ENCODE measurements at places on chromosomes 4 and X. TPM values are rescaled to one million over a fixed set of nuclear protein-coding genes. Genes with fewer than 3 reads are reported as not detected.

The SMIM10L2A gene
- not detected for polyA plus RNA-seq

The IBSP gene
- polyA plus RNA-seq = not detected

DNA sequence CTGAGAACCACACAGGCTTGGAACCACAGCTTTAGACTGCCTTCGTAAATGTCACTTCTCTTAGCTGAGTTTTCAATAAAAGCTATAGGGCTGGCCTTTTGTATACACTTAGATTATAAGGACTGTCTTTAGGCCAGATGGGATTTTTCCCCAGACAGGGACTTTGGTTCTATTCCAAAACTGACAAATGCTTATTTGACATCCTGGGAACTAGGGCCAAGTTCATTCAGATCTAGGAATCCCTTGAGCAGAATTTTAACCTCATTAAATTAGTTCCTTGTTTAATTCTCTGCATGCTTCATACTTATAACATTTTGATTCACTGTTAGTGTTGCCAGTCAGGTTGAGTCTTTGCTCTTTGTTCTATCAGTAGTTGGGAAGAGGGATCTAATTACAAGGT, 23.1 kb downstream of the ZRSR2 start:
- no peak for DNase-seq

DNA sequence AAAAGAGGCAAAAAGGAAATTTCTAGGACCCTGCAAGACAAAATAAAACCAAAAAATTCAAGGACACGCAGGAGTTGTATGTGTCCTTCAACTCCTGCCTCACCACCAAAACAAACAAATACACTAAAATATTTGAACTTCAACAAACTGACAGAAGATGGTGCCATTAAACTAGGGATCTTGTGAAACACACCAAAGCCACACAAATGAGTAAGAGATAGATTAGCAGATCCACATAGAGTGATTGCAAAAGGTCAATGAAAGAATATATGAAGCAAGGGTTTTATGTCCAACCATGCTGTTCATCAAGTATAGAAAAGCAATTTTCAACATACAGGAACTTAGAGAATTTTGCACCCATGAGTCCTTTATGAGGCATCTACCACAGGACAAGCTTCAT, 40.1 kb upstream of the SCML1 start:
- DNase-seq = peak; percentile 56

DNA sequence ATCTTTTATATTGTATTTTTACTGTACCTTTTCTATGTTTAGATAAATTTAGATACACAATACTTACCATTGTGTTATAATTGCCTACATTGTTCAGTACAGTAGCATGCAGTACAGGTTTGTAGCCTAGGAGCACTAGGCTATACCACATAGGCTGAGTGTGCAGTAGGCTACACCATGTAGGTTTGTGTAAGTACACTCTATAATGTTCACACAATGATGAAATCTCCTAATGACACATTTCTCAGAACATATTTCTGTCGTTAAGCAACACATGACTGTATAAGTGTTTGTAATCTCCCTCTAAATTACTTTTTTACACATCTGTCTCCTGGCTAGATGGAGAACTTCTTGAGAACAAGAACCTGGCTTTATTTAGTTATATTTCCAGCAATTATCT, 40.3 kb downstream of the UCHL1 start:
- DNase-seq = no peak

DNA sequence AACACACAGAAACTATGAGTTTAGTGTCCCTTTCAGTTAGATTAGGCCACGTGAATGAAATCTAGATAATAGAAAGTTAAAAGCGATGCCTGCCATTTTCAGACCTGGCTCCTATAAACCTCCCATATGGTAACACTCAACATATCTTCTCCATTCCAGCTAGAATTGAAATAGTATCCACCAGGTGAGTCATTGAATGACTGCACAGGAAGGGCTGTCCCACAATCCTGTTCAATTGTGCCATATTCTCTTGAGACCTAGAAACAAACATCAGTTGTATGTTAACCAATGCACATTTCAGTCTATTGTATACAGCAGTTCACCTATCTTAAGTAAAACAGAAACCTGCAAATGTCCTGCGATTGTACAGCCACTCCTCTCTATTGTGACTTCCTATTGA, 659.3 kb upstream of the SLIT2 start:
- DNase-seq = no peak

GRCh38 chr4:42497142-42497910, 100.0 kb downstream of the SHISA3 start:
- DNase-seq = no peak

GRCh38 chrX:68930542-68931317, 101.9 kb downstream of the EFNB1 start:
- DNase-seq = no peak

DNA sequence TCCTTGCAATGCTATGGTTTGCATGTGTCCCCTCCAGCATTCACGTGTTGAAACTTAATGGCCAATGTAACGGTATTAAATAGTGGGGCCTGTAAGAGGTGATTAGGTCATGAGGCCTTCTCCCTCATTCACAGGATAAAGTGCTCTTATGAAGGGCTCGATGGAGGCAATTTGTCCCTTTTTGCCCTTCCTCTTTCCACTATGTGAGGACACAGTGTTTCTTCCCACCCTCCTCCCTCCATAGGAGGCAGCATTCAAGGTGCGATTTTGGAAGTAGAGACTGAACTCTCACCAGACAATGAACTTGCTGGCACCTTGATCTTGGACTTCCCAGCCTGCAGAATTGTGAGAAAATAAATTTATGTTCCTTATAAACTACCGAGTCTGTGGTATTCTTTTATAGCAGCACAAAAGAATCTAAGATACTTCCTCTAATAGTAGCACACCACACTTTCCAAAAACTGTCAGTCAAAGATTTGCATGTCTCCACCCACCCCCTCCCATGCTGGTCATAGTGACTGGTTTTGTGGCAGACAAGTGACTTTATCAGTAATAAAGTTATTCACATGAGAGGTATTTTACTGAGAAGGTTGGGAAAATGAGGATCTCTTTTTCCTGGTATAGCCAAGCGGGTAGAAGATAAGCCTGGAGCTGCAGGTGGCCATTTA, 113.5 kb upstream of the TTC29 start:
- DNase-seq = no peak

DNA sequence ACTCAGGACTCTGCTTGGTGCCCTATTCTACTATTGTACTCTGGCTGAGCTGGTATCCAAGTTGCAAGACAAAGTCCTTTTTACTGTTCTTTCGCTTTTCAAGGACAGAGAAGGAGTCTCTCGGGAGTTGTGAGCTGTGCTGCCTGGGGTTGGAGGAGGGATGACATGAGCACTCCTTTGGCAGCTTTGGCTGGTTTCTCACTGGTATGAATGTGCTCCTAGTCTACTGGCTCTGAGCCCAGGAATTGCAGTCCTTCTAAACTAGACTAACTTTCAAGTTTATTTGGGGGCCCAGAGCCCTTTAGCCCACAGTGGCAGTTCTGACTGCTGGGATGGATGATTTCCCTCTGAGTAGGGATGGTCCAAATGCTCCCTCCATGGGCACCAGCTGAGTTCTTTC, 997.1 kb downstream of the RAB28 start:
- no peak for DNase-seq

DNA sequence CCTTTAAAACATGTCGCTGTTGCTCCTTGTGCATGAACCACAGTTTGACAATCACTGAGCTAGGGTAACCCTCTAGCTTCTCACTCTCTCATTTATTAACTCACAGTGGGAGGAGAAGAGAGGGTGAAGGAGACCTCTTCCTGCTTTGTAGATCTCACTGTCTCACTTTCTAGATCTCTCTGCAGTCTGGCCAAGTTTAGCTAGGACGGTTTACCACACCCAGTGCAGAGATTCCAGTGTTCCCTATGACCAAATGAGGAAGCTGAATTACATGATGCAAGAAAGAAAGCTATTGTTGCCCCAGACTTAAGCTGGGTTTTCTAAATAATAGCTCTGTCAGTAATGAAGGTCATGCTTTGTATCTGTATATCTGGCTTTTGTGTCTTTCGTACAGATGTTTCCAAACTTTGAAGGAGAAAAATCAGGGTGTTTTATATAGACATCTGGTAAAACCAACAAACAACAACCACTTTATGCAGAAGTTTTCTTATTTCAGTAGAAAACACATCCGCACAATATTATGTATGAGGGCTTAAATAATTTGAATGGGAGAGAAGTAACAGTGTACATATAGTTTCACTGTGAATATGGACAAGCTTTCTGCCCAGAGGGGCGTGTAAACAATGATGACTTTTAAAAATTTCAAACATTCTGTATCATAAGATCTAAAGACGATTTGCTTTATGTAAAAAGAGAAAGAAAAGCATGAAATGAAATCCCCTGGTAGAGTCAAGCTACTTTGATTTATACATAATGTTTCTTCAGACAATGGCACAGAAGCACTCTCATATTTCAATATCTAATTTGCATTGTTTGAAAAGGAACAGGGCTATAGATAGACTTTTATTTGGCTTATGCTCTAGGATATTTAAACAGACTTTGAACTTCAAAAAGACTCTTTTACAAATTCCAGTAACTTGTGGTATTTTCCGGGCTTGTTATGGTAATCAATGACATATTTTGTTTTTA, 582.3 kb downstream of the FSTL5 start:
- DNase-seq = no peak

GRCh38 chrX:69083801-69084200, 81.5 kb downstream of the PJA1 start:
- DNase-seq = no peak
